Stimulated activated naive CD8-positive, alpha-beta T cell treated with anti-CD3 and anti-CD28 coated beads, Interleukin-15, Interleukin-2, amounts not matched to agents 100 U/mL and 50 U/mL, for 24 hours (primary cell): ENCODE measurements at places on chromosomes 2 and 18.

DNA sequence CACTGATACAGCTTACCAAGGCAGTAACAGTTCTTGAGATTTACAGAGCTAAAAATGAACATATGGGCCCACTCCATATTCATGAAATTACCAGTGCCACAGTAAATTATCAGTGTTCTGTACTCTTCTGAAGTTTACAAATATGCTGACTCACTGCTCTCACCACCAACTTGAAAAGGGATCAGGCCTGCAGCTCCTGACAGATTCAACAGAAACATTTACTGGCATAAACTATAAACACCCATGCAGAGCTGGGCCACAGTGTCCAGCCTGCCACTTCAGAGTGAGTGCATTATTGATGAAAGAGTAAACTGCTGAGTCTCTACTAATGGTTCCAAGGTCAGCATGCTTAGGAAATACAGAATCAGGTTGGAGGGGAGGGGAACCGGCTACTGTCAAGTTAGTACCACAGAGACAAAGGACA lies 83.1 kb downstream of the FARSB start:
- no peak for DNase-seq

DNA sequence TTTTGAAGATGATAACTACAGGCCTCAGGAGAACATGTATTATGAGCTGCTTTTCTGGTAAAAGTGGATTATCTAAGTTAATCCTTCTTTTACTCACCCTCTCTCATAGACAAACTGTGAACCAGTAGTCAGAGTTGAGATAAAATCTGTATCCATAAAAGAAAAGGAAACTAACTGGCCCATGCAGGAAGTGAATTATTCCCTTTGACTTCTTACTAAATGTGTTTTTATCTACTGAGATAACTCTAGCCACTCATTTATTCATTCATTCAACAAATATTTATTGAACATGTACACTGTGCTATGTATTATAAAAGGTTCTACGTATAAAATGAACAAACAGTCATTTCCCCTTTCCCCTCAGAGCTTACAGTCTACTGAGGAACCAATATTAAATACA lies 10.0 kb downstream of the WDR35 start:
- no peak for DNase-seq

- no peak for DNase-seq
Measured at GRCh38 chr2:181776336-181776735, 96.0 kb upstream of the NEUROD1 start.

- DNase-seq = no peak
Measured at GRCh38 chr2:217588266-217588665, 414.5 kb downstream of the TNS1 start.
